ENCODE measurements at places on chromosomes 1 and 21. TPM values are rescaled to one million over a fixed set of nuclear protein-coding genes. Genes with fewer than 3 reads are reported as not detected.

Gene AUNIP
- total RNA-seq: 12.2 TPM

Gene AZIN2
- 2.4 TPM for total RNA-seq

Gene SLC45A3
- 3.0 TPM for total RNA-seq

Gene LRRIQ3
- total RNA-seq: 0.85 TPM

Gene KRTAP11-1
- not detected for total RNA-seq

Gene CRNN
- total RNA-seq: not detected

Gene DNASE2B
- total RNA-seq: not detected

Gene EFNA4
- 8.0 TPM for total RNA-seq

Data from Panc1 (cell line).